ENCODE measurements at places on chromosomes 13 and 19.

DNA sequence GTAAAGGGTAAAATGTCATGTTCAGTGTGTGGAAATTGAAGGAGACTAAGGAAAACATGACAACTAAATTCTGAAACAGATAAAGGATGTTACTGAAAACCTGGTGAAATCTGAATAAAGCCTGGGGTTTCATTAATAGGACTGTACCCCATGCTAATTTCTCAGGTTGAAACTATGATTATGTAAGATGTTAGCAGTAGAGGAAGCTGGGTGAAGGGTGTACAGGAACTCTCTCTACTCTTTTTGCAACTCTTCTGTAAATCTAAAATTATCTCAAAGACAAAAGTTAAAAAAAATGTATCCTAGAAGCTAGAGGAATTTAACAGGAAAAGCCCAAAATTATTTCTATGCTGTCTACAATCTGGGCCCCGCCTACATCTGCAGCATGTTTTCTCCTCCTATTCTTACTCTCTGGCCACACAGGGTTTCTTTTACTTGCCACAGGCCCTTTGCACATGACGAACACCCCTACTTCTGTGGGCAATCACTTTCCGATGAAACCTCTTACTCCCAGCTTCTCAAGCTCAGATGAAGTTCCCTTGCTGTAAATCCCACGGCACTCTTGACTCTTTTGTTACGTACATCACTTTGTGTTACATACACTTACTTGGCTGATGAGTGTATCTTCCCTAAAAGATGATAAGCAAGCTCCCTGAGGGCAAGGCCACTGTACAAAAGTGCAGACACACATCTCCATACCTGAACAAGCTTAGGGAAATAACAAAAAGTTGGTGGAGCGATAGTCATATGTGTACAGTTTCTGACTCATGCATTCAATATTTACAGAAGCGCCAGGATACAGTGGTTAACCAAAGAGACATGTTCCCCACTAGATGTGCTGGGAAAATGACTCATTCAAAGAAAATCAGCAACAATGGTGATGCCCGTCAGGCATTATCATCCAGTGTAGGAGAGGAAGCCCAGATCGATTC is 32.6 kb downstream of the RUBCNL start:
- DNase-seq: no peak

GRCh38 chr19:44072543-44073401 is 813 bp downstream of the ZNF284 start:
- DNase-seq: no peak

- no peak for DNase-seq
Measured at GRCh38 chr13:65913173-65913572, 1317.0 kb downstream of the PCDH9 start.

DNA sequence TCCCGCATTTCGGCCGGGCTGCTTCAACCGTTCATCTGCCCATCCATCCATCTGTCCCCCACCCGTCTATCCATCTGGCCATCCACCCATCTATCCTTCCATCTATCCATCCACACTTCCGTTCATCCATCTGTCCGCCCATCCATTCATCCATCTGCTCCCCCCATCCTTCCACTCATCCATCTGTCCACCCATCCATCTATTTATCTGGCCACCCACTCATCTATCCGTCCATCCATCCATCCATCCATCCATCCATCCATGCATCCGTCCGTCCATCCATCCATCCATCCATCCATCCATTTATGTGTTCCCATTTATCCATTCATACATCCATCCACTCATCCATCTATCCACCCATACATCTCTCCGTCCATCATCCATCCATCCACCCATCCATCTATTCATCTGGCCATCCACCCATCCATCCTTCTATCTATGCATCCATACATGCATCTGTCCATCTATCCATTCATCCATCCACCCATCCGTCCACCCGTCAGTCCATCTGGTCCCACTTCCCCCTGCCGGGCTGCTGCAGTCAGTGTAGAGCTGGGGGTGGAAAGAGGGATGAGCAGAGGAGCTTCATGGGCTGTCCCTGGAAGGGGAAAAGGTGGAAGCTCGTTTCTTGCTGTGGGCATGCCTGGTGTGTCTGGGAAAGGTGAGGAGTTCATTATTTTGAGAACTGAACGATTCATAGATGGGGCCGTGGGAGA is 722 bp downstream of the HSD11B1L start:
- DNase-seq: no peak

GRCh38 chr13:50908371-50908770 is 1.2 kb upstream of the RNASEH2B start:
- DNase-seq: no peak

GRCh38 chr19:20107301-20107700 is 29.5 kb downstream of the ZNF90 start:
- DNase-seq: no peak

GRCh38 chr13:60311527-60311926 is 85.5 kb upstream of the TDRD3 start:
- no peak for DNase-seq

- no peak for DNase-seq
Measured at GRCh38 chr19:1632462-1633268, 19.8 kb downstream of the TCF3 start.

DNA sequence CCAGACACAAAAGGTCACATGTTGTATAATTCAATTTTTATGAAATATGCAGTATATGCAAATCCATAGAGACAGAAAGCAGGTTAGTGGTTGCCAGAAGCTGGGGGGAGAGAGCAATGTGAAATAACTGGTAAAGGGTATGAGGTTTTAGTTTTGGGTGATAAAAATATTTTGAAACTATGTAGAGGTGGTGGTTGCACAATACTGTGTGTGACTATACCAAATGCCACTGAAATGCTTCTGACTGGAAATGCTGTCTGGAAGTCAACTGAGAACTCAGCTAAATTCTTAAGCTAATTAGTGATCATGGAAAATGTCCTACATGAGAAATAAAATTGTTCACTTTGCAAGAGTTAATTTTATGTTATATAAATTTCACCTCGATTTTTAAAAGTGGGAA is 65.3 kb upstream of the RXFP2 start:
- DNase-seq: no peak

DNA sequence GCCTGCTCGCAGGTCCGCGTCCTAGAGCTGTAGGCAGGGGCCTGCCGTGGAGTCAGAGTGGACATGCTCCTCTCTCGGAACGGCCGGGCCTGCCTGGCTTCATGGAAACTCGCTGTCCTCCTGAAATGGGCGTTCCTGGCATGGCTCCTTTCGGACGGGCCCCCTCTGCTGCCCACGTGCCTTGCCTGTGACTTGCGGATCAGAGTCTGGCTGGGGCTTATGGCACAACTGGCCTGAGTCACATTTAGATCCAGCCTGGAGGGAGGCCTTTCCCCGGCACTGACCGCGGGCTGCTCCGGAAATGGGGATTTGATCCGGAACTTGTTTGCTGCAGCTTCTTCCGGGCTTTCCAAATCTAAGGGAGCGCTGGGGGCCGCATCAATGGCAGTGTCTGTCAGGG is 28.1 kb downstream of the THSD1 start:
- no peak for DNase-seq

- peak; percentile 60 for DNase-seq
Measured at GRCh38 chr13:28138012-28138755, at the start of gene PAN3. Gene PAN3, plus strand, starts transcription at chr13:28138545. Its CDS starts 113 bp downstream, at chr13:28138658.

- DNase-seq: no peak
Measured at GRCh38 chr13:98856983-98857382, 104.5 kb upstream of the SLC15A1 start.

- no peak for DNase-seq
Measured at GRCh38 chr19:38291855-38292254, 12.2 kb upstream of the C19orf33 start.

- no peak for DNase-seq
Measured at GRCh38 chr13:60152114-60152513, 11.6 kb downstream of the DIAPH3 start.

DNA sequence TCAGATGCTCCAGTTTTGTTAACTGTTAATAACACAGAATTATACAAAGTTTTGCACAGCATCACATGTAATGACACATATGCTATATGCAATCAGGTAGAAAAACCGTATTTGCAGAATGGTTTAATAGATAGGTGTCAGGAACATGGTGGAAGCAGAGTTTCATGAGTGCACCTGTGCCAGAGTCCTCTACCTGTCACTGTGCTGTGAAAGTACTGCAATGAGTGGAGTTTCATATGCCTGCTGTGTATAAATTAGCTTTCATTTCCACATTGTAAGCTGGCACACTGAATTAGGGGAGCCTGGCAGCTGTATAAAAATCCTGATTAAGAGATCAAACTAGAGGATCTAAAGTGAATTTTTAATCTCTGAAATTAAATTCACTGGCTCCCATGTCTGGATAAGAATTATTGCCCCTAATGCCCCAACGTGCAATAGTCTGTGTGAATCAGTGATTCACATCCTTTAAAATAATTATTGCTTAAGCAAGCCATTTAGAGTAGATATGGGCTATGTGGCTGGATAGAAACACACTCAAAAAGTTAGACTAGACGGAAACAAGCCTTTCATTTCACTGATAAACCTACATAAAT is 8.5 kb upstream of the EEF1AKMT1 start:
- no peak for DNase-seq

DNA sequence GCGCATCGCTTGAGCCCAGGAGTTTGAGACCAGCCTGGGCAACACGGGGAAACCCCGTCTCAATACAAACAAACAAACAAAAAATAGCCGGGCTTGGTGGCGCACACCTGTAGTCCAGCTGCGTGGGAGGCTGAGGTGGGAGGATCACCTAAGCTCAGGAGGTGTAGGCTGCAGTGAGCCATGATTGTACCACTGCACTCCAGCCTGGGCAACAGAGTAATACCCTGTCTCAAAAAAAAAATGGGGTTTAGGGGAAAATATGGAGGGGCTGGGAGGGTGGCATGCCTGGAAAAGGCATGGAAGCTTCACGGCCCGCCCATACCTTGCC is 1.9 kb upstream of the ISYNA1 start:
- no peak for DNase-seq

DNA sequence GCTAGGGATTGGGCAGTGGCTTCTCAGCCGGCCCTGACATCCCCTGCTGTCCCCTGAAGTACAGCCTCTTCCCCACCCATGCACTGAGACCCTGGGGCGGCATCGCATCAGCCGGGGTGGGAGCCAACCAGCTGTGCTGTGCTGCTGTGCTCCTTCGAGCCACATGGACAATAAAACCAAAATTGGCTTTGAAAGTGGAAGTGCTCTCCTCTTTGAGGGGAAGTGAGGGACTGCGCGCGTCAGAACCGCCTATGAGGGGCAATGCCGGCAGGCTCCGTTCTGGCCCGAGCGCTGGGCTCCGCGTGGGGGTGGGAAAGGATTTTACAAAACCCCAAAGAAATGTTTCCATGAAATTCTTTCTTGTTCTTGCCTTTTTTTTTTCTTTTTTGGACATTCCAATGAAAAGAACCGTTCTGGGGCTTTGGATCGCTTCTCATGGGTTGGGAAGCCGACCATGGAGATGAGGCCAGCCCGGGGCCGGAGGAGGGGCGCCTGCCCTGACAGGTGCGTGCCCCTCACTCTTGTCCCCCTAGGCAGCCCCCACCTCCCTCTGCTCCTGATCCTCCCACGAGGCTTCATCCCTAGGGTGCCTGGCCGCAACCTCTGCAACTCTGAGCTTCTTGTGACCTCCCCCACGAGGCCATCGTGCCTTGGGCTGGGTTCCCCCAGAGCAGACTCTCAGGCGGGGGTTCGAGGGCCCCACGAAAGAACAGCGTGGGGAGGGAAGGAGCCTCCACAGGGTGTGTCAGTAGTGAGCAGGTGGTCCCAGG is 22.6 kb downstream of the KLHL26 start:
- no peak for DNase-seq

DNA sequence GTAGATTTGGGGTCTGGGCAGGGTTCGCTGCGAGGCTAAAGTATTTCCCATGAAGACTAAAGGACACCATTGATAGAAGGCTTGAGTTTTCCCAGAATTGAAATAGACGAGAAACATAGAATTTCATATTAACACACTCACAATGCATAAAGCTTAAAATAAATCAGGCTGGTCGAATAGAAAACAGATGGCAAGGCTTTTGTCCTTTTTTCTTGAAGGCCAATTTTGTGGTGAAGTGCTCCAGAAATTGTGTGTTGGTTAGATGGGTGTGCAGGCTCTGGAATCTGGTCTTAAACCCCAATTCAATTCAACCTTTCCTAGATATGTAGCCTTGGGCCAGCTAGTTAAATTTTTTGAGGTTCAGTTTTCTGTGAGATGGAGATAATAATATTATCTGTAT is 56.9 kb upstream of the LRCH1 start:
- no peak for DNase-seq

- peak; percentile 56 for DNase-seq
Measured at GRCh38 chr19:34241513-34242337, 12.6 kb upstream of the GARRE1 start.

GRCh38 chr13:23644126-23644419 is 73.9 kb downstream of the TNFRSF19 start:
- no peak for DNase-seq

DNA sequence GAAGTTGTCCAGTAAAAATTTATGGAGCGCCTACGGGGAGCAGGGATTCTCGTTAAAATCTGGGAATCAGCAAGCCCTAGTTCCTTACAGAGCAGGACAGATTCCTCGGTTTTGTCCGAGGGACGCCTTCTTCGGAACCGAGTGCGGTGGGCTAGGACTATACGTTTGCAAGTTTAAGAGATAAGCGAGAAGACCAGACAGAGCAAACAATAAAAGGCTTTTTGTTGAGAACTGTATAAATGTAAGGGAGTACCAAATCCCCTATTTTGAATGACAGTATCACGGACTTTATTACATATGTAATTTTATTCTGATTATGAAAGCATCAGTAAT is 971 bp upstream of the ANKRD10 start:
- DNase-seq: peak; percentile 46

GRCh38 chr13:49859560-49859959 is 67.1 kb upstream of the KPNA3 start:
- DNase-seq: no peak

GRCh38 chr19:18418483-18419194 is 559 bp upstream of the SSBP4 start:
- DNase-seq: no peak

DNA sequence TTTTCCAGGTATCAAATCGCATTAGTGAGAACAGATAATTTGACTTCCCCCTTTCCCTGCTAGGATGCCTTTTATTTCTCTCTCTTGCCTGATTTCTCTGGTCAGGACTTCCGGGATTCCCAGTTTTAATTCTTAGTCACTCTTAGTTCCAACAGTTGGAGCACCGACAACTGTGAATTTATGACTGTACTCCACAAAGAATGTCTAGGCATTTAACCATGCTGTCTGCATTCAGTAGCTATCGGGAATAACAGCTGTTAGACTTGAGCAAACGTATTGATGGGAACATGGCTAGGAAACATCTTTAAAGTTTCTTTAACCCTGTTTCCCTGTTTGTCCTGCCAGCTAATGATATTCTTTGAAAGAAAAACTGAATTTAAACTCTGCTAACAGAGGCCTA is 14.1 kb upstream of the SPACA7 start:
- DNase-seq: no peak

GRCh38 chr13:28268800-28269223 is 130.5 kb downstream of the PAN3 start:
- DNase-seq: no peak

- no peak for DNase-seq
Measured at GRCh38 chr13:32940601-32941000, 75.6 kb upstream of the KL start.

GRCh38 chr13:75494491-75494890 is 12.5 kb upstream of the TBC1D4 start:
- DNase-seq: no peak

- no peak for DNase-seq
Measured at GRCh38 chr13:59673286-59673685, 490.4 kb downstream of the DIAPH3 start.

- DNase-seq: no peak
Measured at GRCh38 chr13:83065108-83065507, 817.2 kb downstream of the SLITRK1 start.

GRCh38 chr19:532561-533363 is 1.2 kb downstream of the CDC34 start:
- peak; percentile 66 for DNase-seq

- DNase-seq: no peak
Measured at GRCh38 chr13:98781045-98781444, 28.6 kb upstream of the SLC15A1 start.

GRCh38 chr13:71338070-71338469 is 528.9 kb downstream of the DACH1 start:
- no peak for DNase-seq

Data from NCI-H1105 treated with DMSO at 0.1 percent for 48 hours (cell line).